ENCODE measurements at places on chromosomes 5 and 9. TPM values are rescaled to one million over a fixed set of nuclear protein-coding genes. Genes with fewer than 3 reads are reported as not detected.
A peak's percentile ranks its signal among the peaks of the same experiment; 100 is the strongest.

The ADGRD2 gene
- not detected for total RNA-seq

The TRIP13 gene
- total RNA-seq = 18.8 TPM

The PCDHGB7 gene
- 10.4 TPM for total RNA-seq

- no peak overlapping the region for H3K27ac ChIP-seq
- no peaks in the 10 kb centered on the region for H3K4me1 ChIP-seq
These were observed 37.5 kb upstream of the RXRA start for GRCh38 chr9:134288746-134289145.

DNA sequence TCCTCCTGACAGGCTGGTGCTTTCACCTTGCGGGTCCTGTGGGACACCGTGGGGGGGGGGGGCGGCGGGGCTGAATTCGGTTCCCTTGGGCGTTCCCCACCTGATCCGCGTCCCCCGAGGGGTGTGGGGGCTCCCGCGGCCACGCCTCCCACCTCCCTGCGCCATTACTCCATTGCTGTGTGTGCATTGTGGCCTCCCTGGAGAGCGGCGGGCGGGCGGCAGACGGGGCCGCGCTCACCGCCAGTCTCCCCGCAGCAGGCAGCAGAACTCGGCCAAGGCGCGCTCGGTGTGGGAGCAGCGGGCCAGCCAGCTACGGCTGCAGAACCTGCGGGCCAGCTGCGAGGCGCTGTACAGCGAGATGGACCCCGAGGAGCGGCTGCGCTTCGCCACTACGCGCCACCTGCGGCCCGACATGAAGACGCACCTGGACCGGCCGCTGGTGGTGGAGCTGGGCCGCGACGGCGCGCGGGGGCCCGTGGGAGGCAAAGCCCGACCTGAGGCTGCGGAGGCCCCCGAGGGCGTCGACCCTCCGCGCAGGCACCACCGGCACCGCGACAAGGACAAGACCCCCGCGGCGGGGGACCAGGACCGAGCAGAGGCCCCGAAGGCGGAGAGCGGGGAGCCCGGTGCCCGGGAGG lies 145.3 kb downstream of the CACNA1B start:
- no peak for DNase-seq
- no peaks in the 10 kb centered on the region for H3K36me3 ChIP-seq
- no peak overlapping the region for H3K4me3 ChIP-seq
- no peaks in the 10 kb centered on the region for H3K27me3 ChIP-seq

GRCh38 chr9:5643005-5643624 lies 14.2 kb downstream of the RIC1 start:
- no peak overlapping the region for H3K27ac ChIP-seq
- peaks cover 44% of the 10 kb centered on the region for H3K36me3 ChIP-seq
- H3K27me3 ChIP-seq = no peaks in the 10 kb centered on the region
- no peak for DNase-seq
- H3K4me3 ChIP-seq = no peak overlapping the region

DNA sequence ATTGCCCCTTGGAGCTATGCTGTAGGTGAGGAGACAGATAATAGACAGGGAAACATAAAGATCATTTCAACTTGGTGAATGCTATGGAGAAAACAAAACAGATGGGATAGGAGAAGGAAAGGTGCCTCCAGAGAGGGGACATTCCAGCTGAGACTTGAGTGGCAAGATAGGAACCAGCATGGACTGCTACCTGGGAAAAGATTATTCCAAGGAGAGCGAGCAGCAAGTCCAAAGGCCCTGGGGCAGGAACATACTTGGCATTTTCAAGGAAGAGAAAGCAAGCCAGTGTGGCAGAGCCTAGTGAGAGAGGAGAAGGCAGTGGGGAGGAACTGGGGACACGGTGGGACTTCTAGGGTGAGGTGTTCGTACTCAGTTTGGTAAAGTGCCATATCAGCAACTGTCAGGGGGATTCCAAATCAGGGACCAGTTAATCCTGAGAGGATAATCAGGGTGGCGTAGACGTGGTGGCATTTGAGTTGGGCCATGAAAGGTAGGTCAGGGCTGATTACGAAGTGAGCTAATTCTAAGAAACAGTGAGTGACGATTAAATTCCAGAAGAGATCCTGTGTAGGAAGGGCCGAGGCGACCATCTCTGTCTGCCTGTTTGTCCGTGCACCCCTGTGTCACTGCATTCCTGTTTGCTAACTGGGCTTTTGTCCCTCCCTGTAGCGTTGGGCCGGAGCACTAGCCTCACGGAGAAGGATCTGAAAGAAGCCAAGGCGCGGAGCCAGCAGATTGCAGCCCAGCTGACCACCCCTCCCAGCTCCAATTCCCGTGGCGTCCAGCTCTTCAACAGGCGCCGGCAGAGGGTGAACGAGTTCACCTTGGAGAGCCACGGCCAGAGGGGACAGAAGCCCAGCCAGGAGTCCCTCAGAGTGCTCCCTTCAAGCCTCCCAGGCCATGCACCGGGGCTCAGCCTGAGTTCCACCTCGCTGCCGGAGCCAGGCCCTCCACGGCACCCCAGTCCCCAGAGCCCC lies 7.1 kb downstream of the SYNPO start:
- no peak overlapping the region for H3K4me3 ChIP-seq
- H3K36me3 ChIP-seq = no peaks in the 10 kb centered on the region
- DNase-seq = no peak
- no peak overlapping the region for H3K27ac ChIP-seq
- no peaks in the 10 kb centered on the region for H3K27me3 ChIP-seq
- no peaks in the 10 kb centered on the region for H3K4me1 ChIP-seq

GRCh38 chr5:72140711-72141110 lies 33.4 kb downstream of the MAP1B start:
- H3K4me1 ChIP-seq = peaks cover 7% of the 10 kb centered on the region

GRCh38 chr5:132406144-132406783 lies 36.8 kb downstream of the SLC22A5 start:
- no peaks in the 10 kb centered on the region for H3K27me3 ChIP-seq
- H3K4me3 ChIP-seq = no peak overlapping the region
- DNase-seq = peak; percentile 14
- H3K4me1 ChIP-seq = peaks cover 10% of the 10 kb centered on the region
- no peak overlapping the region for H3K27ac ChIP-seq

DNA sequence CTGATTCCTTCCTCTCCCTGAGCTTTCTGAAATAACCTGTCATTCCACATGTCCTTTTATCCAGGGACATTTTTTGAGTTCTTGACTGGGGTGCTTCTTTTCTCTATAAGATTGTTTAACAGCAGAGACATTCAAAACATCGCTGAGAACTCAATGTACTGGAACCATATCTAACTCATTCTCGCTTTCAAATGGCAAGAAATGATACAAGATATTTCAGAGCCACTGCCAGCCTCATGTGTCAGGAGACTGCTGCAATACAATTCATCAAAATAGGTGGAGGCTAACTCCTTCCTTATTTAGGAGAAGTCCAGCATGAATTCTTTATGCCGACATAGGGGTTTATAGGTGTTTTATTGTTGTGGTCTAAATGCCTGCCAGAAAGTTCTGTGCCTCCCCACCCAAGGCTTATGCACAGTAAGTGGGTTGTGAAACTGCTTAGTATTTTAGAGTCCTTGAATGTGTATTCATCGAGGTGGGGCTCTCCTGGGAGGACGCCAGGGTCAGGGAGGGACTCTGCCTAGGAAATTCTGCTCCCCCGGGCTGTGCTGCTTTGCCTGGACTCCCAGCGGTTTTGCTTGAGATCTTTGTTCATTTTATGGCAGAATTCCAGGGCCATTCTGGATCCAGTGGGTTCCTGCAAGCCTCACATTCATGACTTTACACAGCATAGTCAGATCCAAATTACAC lies 53.9 kb downstream of the ZNF474 start:
- H3K4me3 ChIP-seq = no peak overlapping the region
- no peak overlapping the region for H3K27ac ChIP-seq
- H3K27me3 ChIP-seq = no peaks in the 10 kb centered on the region
- DNase-seq = no peak
- H3K36me3 ChIP-seq = no peaks in the 10 kb centered on the region

DNA sequence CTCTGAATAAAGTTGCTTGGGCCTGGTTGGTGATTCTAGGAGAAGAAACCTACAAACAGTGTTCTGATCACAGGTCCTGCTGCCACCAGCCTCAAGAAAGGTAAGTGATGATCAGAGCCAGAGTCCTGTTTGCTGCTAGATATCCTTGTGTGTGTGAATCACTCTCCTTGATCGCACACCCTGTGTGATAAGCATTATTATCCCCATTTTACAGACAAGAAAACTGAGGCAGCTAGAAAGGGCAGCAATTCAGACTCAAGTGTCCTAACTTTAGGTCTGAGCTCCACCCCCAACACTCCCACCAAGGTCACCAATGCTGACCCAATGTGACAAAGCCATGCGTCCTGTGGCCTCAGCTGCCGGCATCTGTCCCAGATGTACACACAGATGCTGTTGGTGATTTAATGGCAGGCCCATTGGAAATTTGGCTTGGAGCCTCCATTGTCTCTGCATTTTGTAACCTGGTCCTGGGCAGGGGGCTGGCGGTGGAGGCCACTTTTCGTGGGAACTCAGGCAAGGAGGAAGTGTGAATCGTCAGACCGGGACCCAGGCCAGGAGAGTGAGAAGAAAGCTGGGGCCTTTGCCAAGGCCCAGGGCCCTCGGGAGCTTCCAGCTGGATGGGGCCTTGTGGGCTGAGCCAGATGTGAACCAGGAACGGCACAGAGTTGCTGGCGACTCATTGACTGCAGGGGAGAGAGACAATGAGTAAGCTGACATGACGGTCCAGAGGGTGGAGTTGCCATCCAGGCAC lies 29.8 kb upstream of the GGTA1 start:
- no peak overlapping the region for H3K4me3 ChIP-seq
- H3K27ac ChIP-seq = no peak overlapping the region
- H3K27me3 ChIP-seq = no peaks in the 10 kb centered on the region
- no peaks in the 10 kb centered on the region for H3K4me1 ChIP-seq

DNA sequence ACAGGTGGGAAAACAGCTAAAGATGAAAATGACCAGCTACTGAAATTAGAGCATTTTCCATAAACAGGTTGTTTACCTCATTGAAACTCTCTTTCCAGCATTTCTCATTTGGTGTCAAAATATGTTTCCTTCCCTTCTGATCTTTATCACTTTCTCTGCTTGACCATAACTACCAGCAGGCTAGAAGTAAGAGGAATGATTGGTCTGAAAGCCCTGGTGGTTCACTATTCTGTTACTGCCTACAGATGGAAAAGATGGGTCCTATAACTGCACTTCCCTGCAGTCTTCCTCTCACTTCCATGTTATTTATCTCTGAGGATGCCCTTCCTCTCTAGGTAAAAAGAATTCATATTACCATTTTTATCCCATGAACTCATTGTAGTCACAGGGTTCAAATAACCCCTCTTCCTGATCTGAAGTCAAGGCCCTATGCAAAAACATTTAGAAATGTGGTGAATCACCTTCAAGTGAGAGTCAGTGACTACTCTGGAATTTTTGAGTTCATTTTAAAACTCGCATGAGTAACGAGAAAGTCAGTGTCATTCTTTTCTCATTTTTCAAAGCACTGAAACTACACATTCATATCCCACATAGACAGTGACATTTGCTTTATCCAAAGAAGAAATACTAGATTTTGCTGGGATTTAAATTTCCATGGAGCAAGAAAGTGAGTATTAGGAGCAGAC lies 51.7 kb downstream of the ZNF474 start:
- DNase-seq = no peak
- no peaks in the 10 kb centered on the region for H3K4me1 ChIP-seq
- H3K4me3 ChIP-seq = no peak overlapping the region
- H3K27ac ChIP-seq = no peak overlapping the region
- H3K36me3 ChIP-seq = no peaks in the 10 kb centered on the region

The ROR2 gene
- total RNA-seq = not detected

GRCh38 chr9:89637787-89638186 lies 33.0 kb downstream of the GADD45G start:
- H3K36me3 ChIP-seq = no peaks in the 10 kb centered on the region
- no peak for DNase-seq
- peaks cover 2% of the 10 kb centered on the region for H3K4me1 ChIP-seq

The QRFP gene
- total RNA-seq = not detected

The FOXD4 gene
- 0.93 TPM for total RNA-seq

The OCLN gene
- total RNA-seq = 3.5 TPM

DNA sequence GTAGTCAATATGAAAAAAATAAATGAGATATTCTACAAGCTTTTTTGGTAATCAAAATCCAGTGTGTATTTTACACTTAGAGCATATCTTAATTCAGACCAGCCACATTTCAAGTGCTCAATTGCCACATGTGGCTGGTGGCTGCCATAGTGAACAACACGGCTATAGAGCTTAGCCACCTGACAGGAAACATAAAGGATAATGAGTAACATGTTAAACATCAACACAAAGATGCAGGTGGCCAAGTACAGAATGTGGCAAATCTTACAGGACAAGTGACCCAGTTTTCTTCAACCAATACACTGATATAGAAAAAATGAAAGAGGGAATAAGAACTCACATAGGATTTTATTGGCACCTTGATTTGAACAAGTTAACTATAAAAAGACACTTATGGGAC lies 61.4 kb downstream of the KIF24 start:
- H3K4me1 ChIP-seq = no peaks in the 10 kb centered on the region
- H3K36me3 ChIP-seq = peaks cover 3% of the 10 kb centered on the region
- no peak overlapping the region for H3K27ac ChIP-seq
- no peak overlapping the region for H3K4me3 ChIP-seq

DNA sequence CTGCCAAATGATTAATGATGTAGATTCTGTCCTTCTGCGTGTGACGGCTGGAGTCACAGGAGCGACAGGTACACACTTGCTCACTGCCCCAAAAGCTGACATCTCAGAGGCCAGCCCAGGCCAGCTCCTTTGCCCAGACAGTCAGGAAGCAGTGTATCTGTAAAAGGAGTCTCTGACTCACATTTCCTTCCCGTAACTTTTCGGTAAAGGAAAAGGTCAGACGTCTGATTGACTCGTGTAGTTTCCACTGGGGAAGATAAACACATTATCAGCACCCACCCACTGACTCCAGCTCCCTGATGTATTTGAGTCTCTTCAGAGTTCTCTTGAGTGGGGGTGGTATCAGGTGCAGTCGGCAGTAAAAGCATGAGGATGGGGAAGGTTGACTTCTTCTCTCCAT lies 64.4 kb upstream of the WWC1 start:
- H3K4me1 ChIP-seq = no peaks in the 10 kb centered on the region
- no peaks in the 10 kb centered on the region for H3K36me3 ChIP-seq
- H3K27me3 ChIP-seq = no peaks in the 10 kb centered on the region
- H3K27ac ChIP-seq = no peak overlapping the region
- no peak for DNase-seq
- no peak overlapping the region for H3K4me3 ChIP-seq

The PTRH1 gene
- 10.6 TPM for total RNA-seq

The MBLAC2 gene
- 8.3 TPM for total RNA-seq

Measured in Karpas-422 (cell line).